Stimulated activated CD4-positive, alpha-beta T cell treated with anti-CD3 and anti-CD28 coated beads, Interleukin-4, amount 100 ng/mL, for 4 hours (primary cell): ENCODE measurements at places on chromosomes 4 and X.

GRCh38 chr4:73520821-73521220 is 39.3 kb downstream of the AFM start:
- DNase-seq: no peak

DNA sequence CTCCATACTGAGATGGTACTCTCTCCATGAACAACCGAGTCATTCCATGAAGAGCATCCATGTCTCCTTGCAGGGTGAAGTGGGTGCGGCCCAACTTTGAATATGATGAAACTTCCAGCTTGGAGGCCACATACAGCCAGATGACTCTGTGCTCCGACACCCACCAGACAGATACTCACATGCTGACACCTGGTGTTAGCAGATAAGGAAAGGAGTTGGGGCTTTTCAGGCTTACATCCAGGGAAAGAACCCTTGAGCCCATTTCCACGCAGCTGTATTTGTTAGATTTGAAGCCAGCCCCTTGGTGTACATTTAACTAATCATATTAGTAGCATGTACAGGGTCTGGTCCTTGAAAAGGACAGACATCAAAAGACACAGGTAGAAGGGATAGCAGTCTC is 62.1 kb upstream of the PRRG3 start:
- no peak for DNase-seq

GRCh38 chr4:108350332-108350731 is 181.6 kb upstream of the LEF1 start:
- no peak for DNase-seq

DNA sequence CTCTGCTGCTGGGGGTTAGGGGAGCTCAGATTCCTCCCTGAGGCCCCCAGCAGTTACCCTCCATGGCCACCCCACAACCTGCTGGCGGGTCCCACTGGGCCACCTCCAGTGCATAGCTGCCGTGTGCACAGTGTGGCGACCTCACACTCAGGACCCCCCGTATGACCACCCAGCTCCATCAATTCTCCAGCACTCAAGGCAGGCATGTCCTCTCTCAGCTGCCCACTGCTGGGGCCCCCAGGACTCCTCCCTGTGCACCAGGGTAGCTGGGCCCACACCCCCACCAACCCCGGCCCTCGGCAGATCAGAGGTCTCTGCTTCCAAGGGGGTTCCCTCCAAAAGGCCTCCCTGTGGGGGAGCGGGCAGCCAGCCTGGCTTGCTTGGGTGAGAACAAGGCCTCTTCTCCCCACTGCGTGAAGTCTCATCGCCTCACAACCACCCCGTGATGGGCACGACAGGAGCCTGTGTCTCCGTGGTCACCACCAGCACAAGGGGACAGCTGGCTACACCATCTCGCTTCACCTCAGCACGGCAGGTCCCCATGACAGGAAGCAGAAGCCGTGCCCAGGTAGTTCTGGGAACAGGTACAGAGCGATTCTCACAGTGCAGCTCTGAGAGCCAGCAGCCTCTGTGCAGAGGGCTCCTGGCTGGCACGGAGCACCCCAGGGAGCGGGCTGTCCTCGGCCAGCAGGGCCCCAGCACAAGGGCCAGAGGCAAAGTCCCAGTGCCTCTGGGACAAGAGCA is 4.6 kb upstream of the HAUS3 start:
- no peak for DNase-seq
